ENCODE measurements at places on chromosomes 3 and 15. TPM values are rescaled to one million over a fixed set of nuclear protein-coding genes. Genes with fewer than 3 reads are reported as not detected.

The DCUN1D1 gene
- total RNA-seq = 54.7 TPM

DNA sequence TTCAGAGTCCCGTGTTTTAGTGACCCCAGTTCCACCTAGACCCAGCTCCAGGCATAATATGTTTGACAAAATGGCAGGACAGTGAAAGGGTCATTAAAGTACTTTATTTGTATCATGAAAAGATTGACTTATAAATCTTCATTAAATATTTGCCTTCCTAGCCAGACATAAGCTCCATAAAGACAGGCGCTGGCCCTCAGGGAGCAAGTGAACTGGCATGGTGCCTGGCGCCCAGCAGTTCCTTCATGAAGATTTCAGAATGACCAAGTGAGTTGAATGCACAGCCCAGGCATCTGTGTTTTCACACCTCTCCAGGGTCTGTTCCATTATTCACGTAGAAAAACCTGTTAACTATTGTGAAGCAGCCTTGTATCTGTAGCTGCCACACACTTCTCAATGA, 166.2 kb downstream of the GAP43 start:
- no peak for DNase-seq

DNA sequence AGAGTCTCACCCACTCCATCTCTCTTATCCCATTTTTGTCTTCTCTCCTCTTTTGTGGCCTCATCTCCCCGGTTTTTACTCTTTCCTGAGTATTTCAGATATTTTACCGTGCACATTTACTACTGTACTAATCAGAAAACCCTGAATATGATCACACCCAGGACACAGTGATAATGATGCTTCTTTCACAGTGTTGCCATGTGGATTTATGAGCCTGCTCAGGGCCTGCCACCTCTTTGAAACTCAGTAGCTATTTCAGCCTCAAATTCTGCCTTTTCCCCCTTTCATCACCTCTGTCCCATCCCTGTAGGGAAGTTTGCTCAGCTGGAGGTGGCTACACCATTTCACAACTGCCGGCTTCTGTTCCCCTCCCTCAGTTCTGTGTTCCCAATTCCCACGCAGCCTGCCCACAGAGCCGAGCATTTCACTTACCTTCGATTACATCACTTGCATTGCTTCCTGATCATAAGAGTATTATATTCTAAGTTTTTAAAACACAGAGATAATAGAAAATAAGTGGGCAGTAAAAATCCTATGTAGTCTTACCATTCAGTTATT, 33.2 kb downstream of the ARNT2 start:
- DNase-seq = no peak

DNA sequence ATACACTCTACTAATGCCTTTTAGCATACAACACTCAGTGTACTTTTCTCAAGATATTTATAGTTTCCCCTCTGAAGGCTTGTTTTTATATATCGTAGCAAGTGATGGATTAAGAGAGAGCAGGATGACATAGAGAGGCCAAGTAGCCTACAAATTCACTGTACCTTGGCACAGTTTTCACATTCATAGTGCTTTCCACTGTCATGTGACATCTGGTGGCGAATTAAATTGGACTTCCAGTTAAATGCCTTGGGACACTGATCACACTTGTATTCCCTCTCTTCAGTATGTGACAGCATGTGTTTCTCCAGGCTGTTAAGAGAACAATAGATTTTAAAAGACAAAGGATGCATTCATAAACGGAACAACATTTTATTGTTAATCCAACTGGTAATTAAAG, 541.1 kb downstream of the MECOM start:
- no peak for DNase-seq

The CFAP92 gene
- not detected for total RNA-seq

The ECE2 gene
- not detected for total RNA-seq
